ENCODE measurements at places on chromosomes 1 and 21. TPM values are rescaled to one million over a fixed set of nuclear protein-coding genes. Genes with fewer than 3 reads are reported as not detected.
A peak's percentile ranks its signal among the peaks of the same experiment; 100 is the strongest.

DNA sequence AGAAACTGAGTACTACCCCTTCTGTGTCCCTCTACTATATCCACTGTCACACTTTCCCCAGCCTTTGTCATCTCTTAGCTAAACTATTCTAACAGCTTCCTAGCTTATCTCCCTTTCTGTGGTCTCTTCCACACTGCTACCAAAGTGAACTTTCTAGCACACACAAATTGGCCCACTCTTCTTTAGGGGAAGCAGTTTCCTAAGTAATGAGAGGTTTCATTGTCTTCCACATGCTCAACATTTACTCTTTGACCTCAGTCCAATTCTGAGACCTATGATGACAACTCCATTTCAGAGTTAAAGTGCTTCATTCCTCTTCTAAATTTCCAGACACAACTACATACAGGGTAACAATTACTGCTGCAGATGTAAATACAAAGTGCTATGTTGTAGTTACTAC lies 32.9 kb downstream of the SCYL3 start:
- no peak for DNase-seq

DNA sequence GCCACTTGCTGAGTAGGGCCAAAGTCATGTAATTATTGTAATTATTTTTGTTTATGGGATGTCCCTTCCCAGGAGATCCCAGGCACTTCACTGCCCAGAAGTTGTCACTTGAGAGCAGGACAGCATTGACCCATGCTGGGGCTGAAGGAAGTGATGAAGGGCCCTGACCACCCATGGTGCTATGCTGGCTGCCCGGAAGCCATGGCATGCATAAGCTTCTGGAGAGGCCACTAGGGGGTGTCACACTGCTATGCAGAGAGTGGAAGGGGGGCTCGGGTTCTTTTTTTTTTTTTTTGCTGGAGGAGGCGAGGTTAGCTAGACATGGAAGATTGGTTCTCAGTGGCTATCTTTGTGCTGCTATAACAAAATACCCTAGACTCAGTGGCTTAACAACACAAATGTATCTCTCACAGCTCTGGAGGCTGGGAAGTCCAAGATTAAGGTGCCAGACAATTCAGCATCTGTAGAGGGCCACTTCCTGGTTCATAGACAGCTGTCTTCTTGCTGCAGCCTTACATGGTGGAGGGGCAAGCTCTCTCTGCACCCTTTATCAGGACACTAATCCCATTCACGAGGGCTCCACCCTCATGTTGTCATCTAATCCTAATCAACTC lies 84.9 kb downstream of the CNIH3 start:
- peak; percentile 15 for DNase-seq

GRCh38 chr1:30106125-30106524 lies 617.3 kb downstream of the MATN1 start:
- peak; percentile 43 for DNase-seq

DNA sequence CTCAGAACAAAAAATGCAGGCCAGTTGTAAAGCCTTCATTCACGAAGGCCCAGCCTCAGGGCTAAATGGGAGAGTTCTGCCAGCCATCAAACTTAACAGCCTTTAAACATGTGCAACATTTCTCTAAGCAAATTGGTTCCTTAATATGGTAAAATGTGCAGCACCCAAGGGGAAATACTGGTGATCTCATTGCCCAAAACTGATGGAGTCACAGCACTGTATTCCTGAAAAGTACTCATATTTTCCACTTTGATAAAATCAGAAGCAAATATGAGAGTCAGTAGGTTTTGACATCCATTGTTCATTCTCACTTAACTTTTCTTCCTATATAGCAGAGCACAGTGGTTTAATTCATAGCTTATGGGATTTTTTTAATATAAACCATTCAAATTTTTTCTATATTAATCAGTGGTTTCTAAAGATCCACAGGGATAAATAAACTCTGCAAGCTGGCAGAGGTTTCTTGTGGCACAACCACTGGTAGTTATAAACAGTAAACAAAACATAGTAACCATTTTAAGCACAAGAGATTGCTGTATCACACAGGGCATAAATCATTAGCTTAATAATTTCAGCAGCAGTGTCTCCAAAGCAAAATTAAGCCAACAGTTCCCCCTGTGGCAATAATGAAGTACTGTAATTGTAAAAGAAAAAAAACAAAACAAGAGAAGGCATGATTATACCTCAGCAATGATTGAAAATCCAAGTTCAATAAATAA lies 106.9 kb upstream of the LYPLAL1 start:
- peak; percentile 77 for DNase-seq

DNA sequence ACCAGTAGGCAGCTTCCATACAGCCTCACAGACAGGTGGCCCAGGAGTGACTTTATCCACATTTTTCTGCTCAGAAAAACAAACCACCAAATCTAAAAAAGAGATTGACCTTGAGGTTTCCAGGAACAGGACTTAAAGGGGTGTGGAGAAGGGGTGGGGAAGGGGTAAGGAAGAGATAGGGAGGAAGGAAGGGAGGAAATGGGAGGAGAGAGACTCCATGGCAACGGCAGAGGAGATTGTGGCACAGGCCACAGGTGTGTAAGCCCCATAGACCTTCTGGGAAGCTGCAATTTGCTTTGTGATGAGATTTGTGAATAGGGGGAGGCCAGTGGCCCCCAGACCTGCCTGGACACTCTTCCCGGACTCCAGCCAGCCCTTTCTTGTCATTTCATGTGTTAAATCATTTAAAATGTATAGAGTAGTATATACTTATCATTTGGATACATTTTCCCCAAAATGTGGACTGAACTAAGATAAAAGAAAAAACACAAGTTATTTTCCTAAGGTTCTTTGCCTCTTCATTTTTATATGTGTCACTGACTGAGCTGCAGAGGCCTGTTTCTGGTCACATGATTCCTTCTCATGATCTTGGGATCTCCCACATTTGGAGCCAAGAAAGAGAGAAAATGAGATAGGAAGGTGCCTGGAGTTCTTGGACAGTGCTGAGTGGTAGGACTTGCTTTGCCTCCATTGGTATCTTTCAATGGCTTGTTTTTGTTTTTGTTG lies 55.5 kb downstream of the CLIC6 start:
- no peak for DNase-seq

DNA sequence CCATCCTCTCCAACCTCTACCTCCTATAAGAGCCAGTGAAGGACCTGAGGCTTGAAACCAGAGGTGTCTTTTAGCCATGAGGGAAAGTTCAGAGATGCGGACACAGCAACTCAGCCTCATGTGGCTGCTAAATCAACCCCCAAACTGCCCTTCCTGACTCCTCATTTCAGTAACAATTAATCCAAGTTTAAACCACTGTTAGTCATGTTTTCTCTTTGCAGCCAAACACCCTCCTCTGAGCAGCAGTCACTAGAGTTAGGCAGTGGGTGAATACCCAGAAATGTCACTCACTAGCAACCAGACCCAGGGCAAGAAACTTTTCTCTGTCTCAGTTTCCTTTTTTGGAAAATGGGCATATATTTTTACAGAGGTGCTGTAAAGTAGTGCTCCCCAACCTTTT lies 71.2 kb downstream of the KCNJ15 start:
- DNase-seq: no peak

GRCh38 chr1:219528633-219529032 lies 84.3 kb downstream of the ZC3H11B start:
- no peak for DNase-seq

DNA sequence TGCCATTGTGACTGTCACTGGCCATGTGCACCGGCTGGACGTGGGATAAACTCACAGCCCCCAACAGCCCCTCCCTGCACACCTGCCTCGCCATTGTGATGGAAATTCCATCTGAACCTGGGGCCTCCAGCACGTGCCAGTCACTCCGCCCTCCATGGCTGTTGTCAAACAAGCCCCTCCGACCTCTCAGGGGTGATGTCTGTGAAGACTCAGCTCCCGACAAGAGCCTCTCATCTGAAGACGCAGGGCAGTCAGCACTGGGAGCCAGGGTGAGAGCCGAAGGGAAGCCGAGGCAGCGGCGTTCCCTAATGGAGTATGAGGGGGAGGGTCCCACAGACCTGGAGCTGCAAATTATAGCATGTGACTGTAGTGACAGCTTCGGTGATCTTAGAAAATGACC lies 1.4 kb upstream of the KRTAP10-2 start:
- no peak for DNase-seq

GRCh38 chr1:33007190-33008050 lies 29.3 kb downstream of the AK2 start:
- peak; percentile 89 for DNase-seq

GRCh38 chr1:29119121-29119929 lies 4.4 kb downstream of the TMEM200B start:
- no peak for DNase-seq

DNA sequence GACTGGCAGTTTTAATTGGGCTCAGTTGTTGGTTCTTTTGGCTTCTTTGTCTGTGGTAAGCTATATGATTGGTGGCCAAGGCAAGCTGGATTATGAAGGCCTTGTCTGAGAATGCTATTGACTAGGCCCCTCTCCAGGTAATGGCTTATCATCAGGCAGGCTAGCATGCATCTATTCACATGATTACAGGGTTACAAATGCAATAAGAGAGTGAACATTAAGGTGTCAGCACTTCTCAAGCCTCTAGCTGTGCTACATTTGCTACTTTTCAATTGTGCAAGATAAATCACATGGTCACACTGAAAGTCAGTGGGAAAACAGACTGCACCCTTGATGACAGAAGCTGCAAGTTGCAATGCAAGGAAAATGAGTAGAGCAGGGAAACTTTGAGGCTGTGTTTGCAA lies 550.9 kb upstream of the TMPRSS15 start:
- no peak for DNase-seq

DNA sequence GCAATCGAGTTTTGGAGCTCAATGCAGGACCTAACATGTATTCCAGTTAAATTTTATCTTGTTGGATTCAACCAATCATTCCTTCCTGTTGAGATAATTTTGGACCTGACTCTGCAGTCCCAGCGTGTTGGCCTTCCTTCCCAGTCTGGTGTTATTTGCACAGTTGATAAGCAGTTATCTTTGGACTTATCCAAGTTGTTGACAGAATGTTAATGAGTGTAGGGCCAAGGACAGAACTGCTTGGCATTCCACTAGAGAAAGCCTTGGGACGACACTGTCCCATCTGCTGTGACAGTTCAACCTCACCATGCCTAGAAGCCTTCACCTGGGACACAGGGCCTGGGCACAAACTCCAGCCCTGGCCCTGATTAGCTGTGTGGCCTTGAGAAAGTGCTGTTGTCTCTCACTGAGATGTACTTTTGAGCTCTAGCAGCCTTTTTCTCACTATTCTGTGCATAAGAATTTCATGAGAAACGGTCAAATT lies 104.1 kb upstream of the SLC25A33 start:
- no peak for DNase-seq

The TMEM125 gene
- not detected for total RNA-seq

The CRB1 gene
- total RNA-seq: not detected

The MED8 gene
- total RNA-seq: 34.9 TPM

The SPRR5 gene
- not detected for total RNA-seq

The NHLH1 gene
- total RNA-seq: not detected

The ILF2 gene
- total RNA-seq: 165 TPM

The CAMK2N1 gene
- 0.87 TPM for total RNA-seq

The C2CD2 gene
- total RNA-seq: 34.3 TPM

The NFIA gene
- 8.5 TPM for total RNA-seq

The TRABD2B gene
- not detected for total RNA-seq

All from lung microvascular endothelial cell (primary cell).